ENCODE measurements at places on chromosomes 6 and 20. TPM values are rescaled to one million over a fixed set of nuclear protein-coding genes. Genes with fewer than 3 reads are reported as not detected.

DNA sequence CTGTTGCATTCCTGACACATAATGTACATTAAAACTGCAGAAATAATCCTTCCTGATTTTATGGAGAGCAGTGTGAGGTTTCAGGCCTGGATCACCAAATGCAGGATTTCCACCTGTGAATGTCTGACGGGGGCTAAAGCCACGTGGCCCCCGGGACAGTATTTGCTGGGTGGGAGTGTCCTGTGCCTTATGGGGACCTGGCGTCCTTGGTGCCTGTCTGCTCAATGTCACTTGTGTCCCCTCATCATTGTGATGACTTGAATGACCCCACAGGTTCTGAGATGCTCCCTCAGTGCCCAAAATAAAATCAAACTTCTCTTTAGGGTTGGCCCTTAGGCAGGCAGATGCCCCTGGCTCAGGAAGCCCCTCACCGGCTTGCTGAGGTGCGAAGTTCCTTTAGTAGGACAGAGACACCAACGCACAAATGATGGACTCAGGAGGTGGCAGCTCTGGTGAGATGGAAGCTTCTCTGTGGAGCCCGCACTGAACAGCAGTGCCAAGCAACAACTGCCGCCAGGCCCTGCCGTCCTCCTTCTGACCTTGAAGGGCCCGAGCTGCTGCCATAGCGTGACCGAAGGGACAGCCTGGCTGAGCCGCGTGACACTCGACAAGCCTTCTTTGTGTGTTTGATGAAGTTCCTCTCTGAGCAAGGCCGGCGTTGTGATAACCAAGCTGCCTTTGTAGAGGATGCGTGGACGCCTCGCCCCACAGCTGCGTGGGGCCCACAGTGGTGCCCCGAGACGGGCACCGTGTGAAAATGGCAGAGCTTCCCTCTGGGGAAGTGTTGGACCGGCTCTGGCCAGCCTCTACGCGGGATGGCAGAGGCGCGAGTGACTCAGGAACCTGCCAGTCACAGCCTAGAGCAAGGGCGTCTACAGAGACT is 30.9 kb downstream of the FRMD1 start:
- no peak for DNase-seq

DNA sequence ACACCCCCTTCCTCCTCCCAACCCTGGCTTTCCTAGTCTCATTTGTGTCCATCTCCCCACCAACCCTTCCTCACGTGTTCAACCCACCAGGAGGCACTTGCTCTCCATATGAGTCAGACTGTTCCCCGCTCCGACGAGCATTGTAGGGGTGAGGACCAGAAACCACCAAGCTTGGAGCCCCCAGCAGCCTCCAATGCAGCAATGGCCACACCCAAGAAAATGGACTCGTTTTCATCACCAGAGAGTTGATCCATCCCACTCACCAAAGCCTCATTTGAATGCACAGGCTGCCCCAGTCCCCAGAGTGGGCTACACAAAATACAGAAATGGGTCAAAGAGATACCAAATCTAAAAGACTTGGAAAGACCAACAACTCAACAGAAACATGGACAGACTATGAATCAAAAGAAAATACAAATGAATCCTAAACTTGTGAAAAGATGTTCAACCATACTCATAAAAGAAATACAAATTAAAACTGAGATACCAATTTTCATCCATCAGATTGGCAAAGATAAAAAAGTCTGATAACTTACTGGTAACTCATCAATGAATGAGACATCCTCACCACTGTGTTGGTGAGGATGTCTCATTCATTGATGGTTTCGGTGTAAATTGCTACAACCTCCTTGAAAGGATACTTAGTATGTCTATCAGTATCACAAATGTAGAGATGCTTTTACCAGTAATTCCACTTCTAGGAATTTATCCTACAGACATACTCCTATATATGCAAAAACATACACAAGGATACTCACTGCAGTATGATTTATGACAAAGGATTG is 68.1 kb downstream of the TRERF1 start:
- DNase-seq, result no peak

Gene UNC5CL
- polyA plus RNA-seq, result not detected

GRCh38 chr6:8549074-8549790 is 113.9 kb upstream of the SLC35B3 start:
- no peak for DNase-seq

DNA sequence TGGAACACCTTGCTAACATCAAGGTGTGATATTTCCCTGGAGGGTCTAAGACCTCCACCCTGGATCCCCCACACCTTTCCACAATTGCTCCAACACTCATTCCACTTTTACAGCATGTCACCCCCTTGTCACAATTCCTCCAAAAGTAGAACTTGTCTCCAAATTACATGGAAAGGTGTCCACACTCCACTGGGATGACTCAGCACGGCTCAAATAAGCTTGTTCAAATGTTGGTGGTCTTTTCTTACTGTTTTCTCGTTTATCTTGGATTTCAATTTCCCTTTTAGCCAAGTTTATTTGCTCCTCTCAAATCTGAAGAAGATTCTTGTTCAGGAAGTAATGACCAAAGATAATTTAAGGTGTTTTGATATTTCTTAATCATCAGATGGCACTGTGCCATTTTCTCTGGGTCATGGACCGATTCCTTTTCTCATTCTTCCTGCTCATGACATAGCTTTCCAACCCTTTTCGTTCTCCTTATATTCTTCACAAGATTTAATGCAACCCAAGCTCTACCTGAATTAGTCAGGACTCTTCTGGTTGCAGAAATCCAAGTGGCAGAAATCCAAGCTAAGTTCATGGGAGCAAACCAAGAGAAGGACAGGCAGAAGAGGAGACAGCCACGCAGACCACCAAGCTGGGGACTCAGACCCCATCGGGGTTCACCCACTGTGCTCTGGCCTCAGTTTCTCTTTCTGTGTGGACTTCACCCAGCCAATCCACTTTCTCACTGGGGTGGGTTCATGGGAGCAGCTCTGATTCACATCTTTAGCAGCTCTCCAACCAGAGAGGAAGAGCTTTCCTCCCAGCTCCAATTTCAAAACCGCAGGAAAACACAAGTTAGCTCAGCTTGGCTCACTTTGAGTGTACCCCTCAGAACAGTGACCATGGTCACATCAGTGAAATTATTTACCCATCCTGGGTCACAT is 110.5 kb upstream of the CDYL start:
- DNase-seq, result no peak

Gene PLN
- polyA plus RNA-seq, result 0.10 TPM

DNA sequence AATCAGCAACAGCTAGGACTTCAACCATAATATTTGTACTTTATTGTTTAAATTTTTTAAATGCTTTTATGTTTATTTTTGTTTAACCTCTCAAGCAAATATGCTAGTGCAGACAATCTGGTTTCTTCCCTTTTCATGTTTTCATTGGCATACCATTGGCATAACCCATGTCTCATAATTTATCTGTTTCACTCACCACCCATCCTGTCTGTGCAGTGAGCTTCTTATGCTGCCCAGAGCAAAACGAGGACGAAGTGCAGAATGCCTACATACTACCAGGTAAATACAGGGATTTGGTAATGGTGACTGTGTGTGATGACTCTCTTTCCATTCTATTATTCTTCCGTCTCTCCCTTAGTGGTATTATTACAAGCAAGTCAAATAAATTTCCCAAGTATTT is 361.4 kb upstream of the KCNQ5 start:
- no peak for DNase-seq

GRCh38 chr6:90720404-90720803 is 133.5 kb upstream of the MAP3K7 start:
- no peak for DNase-seq

DNA sequence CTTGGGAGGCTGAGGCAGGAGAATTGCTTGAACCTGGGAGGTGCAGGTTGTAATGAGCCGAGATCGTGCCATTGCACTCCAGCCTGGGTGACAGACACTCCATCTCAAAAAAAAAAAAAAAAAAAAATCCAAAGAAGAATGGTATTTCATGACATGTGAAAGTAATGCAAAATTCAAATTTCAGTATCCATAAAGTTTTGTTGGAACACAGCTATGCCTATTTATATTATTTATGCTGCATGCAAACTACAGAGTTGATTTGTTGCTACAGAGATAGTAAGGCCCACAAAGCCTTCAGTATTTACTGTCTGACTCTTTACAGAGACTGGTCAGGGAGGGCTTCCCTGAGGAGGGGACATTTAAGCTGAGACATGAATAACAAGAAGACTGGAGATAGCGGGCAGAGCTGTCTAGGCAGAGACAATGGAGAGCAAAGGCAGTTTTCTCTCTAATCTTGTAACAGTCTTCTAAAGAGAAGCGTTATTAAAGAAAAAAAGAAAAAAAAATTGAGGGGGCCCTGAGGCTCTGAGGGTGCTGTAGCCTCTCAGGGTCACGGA is 2.7 kb upstream of the SLC9A8 start:
- no peak for DNase-seq

- DNase-seq, result no peak
Measured at GRCh38 chr6:132830334-132830751, 16.0 kb downstream of the RPS12 start.

Gene TBX18
- polyA plus RNA-seq, result 28.6 TPM

DNA sequence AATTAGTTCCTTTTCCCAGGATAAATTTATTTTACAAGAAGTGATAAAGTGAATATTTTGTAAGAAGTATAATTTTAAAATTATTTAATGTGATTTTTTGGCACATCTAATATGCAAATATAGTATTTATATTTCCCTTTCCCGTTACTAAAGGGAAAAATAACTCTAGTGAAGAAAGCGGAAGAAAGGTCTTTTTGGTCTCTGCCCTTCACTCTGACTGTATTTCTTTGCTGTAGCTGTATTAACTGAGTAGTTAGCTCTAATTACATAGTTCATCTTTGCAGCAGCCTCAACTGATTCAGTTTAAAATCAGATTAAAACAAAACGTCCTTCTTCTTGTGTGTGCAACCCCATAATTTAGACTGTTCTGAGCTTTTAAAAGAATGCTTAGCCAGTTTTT is 57.4 kb upstream of the RNF144B start:
- no peak for DNase-seq

Gene TNFAIP3
- polyA plus RNA-seq, result 5.7 TPM

DNA sequence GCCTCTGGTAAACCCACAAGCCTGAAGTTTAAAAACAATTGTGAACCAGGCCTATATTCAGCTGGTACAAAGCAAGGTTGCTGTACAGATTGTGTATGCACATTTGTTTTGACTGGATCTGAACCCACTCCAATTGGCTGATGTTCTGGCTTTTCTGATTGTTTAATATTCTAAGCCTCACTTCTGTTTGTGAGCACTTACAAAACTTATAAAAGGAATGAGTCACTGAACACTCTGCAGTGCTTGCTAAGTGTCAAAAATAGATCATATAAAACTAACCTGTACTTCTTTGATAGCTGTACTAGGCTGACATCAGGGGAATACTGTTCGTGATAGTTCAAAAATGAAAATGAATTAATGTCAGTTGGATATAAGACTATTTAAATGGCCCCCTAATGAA is 12.1 kb downstream of the COL21A1 start:
- DNase-seq, result no peak

GRCh38 chr6:19864285-19864684 is 27.1 kb downstream of the ID4 start:
- no peak for DNase-seq

DNA sequence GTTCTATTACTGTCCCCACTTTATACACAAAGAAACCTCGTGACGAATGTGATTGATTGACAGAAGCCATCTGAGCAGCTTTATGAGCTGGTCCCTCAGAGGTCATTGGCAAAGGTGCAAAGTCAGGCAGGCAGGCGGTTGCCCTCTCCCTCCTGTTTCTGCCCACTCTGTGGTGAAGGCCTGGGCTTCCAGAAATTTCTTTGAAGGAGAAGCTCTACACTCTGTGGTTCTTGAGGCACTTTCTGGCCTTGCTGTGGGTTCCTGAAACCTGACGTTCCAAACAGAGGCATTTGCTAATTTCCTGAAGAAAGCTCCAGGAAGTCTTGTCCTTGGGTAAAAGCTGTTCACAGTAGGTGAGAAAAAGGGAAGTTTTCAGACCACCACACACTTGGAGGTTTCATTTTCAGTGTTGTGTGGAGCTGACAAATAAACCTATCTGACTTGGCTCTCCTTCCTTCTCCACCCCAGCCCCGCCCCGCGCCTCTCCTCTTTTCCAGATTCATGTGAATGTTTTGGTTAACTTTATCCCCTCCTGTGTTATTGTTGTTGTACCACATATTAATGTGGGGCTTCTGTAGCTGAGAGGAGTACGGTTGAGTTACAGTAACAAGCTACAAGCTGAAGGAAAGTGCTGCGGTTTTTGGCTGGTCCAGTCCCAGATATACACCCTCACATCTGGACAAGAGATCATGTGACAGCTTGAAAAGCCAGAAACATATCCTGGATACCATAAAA is 274.1 kb downstream of the CLIC5 start:
- DNase-seq, result peak; percentile 65

DNA sequence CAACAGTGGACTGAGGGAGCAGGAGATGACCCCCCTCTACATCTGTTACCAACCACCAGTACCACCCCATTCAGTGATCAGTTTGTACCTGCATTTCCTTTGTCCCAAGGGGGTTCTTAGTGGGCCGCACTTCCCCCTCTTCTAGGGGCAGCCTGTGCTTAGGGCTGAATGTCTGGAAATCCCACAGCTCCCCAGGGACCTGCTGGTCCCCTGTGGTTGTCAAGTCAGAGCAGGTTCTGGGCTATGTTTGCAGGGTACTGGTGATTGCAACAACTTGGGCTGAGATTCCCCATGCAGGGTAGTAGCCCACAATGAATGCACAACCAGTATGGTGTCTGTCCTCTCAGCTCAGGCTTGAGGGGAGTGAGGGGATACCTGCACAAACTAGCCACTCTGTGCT is 39.7 kb upstream of the COL10A1 start:
- DNase-seq, result no peak

Gene HLA-DMB
- polyA plus RNA-seq, result not detected

DNA sequence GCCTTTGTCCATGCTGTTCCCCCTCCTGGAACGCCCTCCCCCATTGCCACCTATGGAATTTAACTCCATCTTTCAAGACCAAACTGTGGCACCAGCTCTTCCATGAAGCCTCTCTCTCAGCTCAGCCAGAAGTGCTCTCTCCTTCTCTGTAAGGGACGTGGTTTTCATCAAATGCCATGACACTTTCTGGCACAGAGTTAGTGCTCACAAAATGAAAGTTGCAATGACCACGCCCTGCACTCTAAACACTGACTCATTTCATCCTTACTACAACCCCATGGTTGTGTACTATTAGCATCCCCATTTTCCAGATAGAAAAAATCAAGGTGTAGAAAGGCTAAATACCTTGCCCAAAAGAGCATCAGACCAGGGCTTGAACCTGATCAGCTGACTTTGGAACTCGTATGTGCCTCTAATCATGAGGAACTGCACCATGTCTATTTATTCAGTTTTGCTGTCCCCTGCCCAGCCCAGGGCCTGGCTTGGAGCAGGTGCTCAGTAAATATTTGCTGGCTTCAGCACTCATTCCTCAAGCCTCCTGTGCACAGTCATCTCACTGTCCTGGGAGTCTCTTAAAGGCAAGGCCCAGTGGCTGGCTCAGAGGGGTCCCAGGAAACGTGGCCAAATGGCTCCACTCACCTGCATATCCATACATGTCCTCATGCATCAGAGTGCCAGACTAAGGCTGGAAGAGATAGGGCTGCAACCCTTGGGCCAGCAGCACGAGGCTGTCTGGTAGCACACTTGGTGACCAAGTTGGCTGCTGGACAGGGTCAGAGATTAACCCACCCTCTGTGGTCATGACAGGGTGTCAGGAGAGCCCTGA is 77.9 kb downstream of the MRPL14 start:
- DNase-seq, result no peak

Gene ZBTB12
- polyA plus RNA-seq, result 2.0 TPM

Measured in BJ (cell line).